Cardiac muscle cell (in vitro differentiated cells and primary cell): ENCODE measurements at places on chromosomes 1 and 21.

DNA sequence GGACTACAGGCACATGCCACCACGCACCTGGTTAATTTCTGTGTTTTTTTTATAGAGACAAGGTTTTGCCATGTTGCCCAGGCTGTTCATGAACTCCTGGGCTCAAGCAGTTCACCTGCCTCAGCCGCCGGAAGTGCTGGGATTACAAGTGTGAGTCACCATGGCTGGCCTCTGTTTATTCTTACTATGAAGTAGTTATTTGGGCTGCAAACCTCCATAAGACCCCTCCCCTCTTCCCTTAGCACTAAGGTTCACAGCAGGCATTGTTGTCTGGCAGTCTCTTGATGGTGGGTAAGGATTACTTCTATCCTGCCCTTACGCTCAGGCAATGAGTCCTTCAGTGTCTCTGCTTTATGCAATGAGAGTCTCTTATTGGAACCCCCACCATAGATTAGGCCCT is 51.8 kb downstream of the ANGPTL1 start:
- DNase-seq: no peak

- no peak for DNase-seq
Observed at GRCh38 chr1:30172757-30173156, 550.6 kb downstream of the MATN1 start.

- DNase-seq: no peak
Observed at GRCh38 chr1:24912376-24913273, 17.5 kb downstream of the RUNX3 start.

DNA sequence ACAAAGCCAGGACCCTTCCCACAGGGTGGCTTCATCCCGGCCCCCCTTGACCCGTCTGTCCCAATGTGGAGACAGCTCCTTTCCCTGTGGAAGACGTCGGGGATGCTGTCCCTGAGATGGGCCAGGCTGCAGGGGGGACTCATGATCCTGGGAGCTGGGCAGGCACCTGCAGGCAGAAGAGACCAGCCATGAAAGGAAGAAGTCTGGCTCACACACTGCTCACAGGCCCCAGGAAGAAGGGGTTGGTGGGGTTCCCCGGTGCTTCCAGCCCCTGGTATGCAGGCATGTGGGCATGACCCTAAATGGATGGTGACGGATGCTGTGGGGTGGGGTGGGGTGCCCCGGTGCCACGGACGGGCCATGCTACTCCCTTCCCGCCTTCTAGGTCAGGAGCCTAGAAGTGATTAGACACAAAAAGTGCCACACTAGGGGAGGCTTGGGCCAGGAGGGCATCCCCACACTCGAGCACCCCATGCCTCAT is 8.3 kb downstream of the ACTRT2 start:
- no peak for DNase-seq

GRCh38 chr1:161260376-161261260 is 2.1 kb downstream of the PCP4L1 start:
- DNase-seq: no peak

- DNase-seq: peak; percentile 29
Observed at GRCh38 chr1:91884459-91885212, 1.3 kb downstream of the TGFBR3 start.

GRCh38 chr21:46368533-46369285 is 44.8 kb downstream of the PCNT start:
- no peak for DNase-seq

DNA sequence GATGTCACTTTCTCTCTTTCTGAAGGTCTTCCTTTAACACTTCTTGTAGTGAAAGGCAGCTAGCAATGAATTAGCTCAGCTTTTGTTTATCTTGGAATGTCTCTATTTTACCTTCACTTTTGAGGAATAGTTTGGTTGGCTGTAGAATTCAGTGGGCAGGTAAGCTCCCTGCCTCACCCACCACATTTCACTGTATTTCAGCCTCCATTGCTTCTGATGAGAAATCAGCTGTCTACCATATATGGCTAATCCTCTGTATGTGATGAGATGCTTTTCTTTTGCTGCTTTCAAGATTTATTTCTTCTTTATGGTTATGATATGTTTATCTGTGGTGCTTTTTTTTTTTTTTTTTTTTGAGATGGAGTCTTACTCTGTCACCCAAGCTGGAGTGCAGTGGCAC is 70.1 kb downstream of the MRPL39 start:
- no peak for DNase-seq

DNA sequence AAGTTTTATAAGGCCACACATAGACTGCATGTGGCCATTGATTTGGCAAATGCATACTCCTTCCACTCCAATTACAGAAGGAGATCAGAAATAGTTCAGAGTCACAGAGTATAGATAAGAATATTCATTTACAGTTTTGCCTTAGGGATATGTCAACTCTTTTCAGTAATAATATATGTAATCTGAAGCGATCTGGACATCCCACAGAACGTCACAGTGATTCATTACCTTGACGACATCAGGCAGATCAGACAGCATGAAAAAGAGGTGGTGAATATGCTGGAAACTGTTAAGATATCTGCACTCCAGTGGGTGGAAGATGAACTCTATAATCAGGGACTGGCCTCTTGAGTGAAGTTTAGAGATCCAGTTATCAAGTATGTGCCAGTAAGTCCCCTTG is 240.4 kb downstream of the DPYD start:
- no peak for DNase-seq

DNA sequence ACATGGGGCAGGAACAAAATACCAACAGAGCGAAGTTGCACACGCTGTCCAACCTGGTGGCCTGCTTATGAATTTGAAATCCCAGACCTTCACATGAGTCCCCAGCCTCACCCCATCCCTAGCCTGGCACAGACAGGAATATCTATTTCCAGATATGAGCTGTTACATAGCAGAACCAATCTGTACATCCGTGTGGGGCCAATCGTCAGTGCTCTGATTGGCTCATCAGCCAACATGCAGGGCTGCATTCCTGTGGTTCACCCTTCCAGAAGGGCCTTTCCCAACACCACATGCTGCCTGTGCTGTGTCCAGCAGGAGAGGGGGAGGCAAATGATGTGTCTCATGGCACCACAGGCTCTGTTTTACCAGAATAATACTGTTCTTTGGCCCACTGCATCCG is 31.3 kb downstream of the CCN1 start:
- peak; percentile 25 for DNase-seq

DNA sequence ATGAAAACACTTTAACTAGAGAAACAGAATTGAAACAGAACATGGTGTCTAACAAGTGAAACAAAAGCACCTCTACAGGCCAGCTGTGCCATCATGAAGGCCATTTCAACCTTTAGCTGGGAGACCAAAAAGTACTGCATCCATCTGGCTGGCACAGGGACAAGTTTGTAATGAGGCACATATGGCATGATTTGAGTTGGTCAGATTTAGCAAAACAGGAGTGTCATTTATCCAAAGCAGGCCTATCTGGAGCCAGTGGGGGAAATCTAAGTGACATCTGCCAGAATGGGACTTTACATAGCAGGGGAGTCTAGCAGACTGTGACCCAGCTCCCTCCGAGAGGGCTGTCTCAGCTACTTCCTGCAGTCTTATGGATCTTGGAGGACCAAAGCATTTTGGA is 51.9 kb downstream of the DNTTIP2 start:
- no peak for DNase-seq

DNA sequence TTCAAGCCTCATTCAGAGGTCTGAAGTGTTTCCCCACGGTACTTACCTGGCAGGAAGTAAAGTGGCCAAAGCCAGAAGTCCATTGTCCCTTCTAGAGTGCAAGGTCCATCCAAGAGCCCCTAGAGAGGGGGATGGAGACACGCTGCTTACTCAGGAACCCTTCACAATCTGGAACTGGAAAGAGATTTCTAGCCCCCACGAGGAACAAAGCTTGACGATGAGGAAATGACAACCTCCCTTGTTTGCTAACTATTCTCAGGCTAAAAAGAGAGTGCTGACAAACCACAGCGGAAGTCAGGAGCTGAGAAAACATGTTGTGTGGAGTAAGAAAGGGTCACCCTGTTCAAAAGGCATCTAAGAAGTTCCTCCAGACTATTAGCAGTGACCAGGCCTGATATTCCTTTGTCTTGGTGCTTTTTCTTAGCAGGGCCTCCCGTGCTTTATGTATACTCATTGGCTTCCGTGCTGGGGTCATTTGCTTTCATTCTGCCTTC is at the start of gene FCMR:
Gene FCMR, minus strand, starts transcription at position 170 of the 494 bp plus-strand sequence. Its CDS starts 87 bp downstream, at position 83.
- DNase-seq: no peak

DNA sequence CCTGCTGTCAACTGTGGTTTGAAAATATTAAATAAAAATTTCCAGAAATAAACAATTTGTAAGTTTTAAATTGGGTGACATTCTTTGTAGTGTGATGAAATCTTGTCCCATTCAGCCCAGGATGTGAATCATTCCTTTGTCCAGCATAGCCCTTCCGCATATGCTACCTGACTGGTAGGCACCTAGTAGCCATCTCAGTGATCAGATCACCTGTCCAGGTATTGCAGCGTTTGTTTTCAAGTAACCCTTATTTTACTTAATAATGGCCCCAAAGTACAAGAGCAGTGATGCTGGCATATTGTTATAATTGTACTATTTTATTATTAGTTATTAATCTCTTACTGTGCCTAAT is 351.6 kb upstream of the B3GALT2 start:
- no peak for DNase-seq

DNA sequence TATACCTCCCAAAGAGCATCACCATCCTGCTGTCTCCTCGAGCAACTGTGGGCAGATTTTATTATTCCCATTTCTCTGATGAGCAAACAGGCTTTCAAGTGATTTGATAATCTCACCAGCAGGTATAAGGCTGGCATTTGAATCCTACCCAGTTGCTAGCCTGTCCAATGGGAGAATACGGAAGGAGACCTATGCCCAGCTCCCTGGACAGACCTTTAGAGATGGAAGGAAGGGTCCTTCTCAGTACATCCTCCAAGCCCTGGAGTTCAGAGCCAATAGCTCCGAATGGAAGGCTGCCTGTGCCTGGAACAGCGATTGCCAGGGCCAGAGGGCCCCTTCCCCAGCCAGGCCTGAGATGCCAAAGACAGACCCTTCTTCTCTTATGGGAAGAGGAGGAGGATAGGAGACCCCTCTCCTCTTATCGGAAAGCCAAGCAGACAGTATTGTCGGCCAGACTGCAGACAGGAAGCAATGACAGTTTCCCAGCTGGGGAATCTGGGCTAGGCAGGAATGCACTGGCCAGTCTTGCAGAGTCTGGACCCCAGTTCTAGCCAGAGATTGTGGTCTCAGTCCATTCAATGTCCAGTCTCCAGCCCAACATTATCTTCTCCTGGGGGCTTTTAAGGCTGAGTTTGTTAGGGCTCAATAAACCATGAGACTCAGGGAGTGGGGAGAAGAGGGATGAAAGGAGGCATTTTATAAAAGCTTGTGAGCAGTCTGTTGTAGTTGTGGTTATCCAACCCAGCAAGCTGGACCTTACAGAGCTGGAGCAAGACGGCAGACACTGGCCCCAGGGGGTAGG is 2.0 kb downstream of the IFFO2 start:
- no peak for DNase-seq

DNA sequence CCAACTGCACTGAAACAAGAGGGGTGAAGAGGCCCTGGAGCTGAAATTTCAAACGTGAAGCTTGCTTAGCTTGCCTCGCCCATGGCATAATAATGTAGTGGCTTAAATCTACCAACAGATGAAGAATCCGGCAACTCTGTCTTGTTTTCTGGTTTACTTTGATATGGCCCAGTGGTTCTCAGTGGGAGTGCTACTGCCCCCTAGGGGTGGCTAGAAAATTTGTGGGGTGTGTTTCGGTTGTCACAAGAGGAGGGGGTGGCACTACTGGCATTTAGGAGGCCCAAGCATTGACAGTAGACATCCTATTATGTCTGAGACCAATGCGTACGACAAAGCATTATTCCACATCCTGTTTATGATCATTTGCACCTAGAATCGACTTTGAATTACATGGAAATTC is 51.9 kb upstream of the C8B start:
- DNase-seq: no peak

GRCh38 chr1:205709059-205709398 is 28.7 kb upstream of the SLC45A3 start:
- no peak for DNase-seq

GRCh38 chr1:196655071-196655470 is 3.2 kb downstream of the CFH start:
- DNase-seq: no peak

GRCh38 chr1:178238722-178239510 is 145.0 kb downstream of the RASAL2 start:
- peak; percentile 95 for DNase-seq

DNA sequence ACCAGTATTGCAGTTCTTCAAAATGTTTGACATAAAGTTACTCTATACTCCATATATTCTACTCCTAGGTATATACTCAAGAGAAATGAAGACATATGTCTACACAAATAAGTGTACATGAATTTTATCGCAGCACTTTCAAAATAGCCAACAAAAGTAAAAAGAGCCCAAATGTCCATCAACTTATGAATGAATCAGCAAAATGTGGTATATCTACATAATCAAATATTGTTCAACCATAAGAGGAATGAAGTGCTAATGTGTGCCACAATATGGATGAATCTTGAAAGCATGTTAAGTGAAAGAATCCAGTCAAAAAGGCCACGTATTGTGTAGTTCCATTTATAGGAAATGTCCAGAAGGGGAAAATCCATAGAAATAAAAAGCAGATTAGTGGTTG is 98.6 kb upstream of the F3 start:
- DNase-seq: no peak

GRCh38 chr1:5985250-5985649 is 7.0 kb downstream of the NPHP4 start:
- no peak for DNase-seq

- DNase-seq: peak; percentile 63
Observed at GRCh38 chr21:29378832-29379231, 80.1 kb downstream of the BACH1 start.

- no peak for DNase-seq
Observed at GRCh38 chr1:38201431-38201830, 154.8 kb upstream of the POU3F1 start.

DNA sequence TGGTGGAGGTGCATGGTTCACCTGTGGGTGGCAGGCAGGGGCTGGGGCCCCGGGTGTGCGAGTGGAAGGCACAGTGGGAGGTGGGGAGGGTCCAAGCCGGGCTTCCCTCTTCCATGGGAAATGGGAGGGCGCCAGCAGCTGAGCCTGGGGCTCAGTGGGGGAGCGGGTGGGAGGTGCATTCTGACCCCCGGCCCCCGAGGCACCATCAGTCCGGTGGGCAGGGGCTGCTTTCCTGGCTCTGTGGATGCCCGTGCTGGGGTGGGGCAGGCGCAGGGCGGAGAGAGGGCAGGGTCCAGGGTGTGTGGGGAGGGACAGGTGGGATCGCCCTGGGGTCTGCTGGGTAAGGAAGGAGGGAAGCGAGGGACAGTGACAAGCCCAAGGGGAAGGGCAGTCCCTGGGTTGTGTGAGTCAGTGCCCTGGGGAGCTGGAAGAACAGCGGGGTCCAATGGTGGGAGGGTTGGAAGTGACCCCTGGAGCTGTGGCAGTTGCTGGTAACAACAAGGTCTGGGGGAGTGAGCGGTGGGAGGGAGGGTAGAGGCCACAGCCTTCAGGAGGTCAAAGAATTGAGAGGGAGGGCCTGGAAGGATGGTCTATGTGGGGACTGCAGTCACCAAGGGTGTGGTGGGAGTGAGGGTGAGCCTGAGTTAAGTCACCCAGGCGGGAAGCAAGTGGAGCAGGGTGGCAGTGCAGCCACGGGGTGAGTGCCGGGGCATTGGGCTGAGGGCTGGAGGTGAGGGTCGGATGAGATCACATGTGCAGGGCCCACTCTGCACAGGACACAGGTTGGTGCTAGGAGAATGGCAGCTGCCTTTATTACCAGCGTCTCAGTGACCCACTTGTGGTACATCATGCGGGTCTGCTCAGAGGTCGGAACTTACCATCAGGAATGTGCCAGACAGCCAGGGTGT is 29.6 kb downstream of the LHX4 start:
- DNase-seq: no peak
